D341Med (cell line): ENCODE measurements at places on chromosomes 2 and 18.

DNA sequence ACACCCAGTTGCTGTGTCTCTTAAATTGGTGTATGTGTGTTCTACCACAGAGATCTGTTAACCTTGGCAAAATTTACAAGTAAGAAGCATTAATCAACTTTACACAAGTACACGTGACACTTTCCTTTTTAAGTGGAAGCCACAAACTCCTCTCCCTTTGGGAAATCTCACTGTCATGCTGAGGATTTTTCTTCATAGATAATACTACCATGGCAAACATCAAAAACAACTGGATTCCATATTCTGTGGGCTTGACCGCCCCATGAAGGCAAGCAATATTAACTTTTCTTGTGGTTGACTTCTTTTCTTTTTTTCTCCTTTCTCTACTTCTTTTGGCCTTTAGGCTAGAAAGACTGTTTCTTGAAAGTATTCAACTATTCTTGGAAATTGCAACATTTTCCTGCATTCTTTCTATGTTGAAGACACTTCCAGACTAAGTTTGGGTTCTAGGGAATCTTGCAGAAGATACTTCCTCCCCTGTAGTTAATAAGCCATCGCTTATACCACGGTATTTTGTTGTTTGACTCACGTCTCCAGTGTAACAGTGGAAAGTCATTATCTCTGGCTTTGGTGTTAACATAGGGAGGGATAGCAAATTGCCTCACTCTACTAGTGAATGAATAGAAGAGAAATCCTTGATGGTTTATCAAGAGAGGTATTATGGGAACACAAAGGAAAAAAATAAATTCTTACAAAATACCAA, 79.5 kb downstream of the SLC8A1 start:
- DNase-seq = no peak

- peak; percentile 48 for DNase-seq
Observed at GRCh38 chr2:42984081-42984480, 191.7 kb upstream of the HAAO start.

GRCh38 chr2:203817147-203817546, 50.4 kb upstream of the CTLA4 start:
- no peak for DNase-seq

- DNase-seq = no peak
Observed at GRCh38 chr2:207479198-207479785, 50.5 kb upstream of the CREB1 start.

- DNase-seq = no peak
Observed at GRCh38 chr2:155350783-155351580, 652.5 kb downstream of the KCNJ3 start.

- no peak for DNase-seq
Observed at GRCh38 chr2:24262421-24262970, 87.6 kb downstream of the FAM228A start.

DNA sequence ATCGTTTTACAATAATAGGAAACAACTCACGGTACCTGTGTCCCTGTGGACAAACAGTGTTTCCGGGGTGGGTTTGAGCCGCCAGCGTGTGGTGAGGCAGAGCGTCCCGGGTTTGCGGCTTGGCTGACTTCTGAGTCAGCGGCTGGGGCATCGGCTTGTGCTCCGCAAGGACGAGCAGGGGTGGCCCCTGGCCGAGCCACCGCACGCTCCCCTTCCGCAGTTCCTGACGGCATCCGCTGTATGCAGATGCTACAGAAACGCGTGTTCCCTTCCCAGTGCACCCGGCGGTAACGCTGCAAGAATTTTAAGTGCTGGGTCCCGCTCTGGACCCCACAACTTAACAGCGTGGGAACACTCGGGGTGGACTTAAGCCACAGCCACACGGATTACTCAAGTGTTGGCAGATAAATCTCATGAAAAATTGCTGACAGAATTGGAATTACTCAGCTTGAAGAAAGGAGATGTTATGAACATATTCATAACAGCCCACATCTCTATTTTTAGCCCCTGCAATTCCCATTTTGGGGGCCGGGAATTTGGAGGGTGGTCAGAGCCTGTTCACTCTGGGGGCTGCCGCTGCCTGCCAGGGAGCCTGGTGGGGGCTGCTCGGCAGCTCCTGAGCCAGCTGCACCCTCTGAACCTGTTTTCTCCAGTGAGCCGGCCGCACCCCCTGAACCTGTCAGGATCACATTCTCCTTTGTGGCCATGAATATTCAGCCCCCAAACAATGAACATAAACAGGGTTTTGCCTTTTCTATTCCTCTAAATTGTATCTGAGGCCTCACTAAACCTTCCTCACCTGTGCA, 12.6 kb upstream of the KCNG2 start:
- no peak for DNase-seq

DNA sequence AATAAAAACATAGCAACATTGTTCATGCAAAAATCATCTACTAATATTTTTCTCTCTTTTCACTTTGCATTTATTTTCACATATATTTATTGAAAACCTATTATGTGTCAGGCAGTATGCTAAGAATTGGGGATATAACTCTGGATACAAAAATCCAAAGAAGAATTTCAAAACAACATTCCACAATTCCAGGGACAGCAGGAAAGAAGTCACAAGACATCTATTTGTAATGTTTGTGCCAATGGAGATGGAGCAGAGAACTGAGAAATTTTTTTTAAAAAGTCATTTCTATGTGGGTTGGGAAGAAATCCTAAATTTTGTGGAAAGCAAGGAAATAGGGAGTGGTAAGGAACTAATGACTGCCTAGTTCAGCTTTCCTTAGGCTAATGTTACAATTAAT, 128.6 kb upstream of the TLK1 start:
- no peak for DNase-seq

- DNase-seq = no peak
Observed at GRCh38 chr2:130908832-130909231, 72.1 kb downstream of the ARHGEF4 start.

DNA sequence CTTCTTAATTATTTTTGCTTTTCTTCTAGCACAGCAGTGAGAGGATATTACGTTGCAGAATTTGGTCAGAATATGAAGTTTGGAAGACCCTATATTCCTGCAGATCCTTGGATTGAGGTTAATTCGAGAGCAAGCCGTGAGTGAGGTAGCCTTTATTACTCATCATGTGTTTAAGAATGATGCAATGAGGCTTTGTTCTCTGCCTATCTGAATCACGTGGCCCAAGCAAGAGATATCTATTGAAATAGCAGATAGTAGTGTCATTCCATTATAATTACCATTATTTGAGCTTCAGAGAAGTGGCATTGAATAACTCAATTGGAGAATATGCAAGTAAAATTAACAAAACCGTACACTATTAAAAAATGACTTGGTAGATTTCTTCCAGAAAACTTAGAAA, 641.1 kb downstream of the TMEM182 start:
- DNase-seq = no peak

DNA sequence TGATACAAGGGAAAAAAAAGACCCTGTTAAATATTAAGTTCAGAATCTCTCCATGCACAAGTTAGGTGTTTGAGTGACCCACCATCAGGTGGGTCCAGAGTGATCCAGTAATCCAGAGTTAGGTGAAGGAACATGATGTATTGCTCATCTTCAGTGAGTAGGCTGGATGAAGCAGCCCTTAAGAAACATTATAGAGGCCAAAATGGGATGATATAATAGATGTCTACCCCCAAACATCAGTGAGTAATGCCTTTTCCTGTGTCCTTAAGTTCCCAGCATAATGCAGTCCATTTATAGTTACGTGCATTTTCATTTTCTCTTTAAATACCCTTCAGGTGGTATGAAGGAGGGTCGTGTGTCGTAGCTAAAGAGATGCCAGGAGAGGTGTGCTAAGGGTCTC, 89.6 kb downstream of the MAP4K4 start:
- DNase-seq = no peak

- DNase-seq = no peak
Observed at GRCh38 chr2:39127973-39128372, 7.1 kb upstream of the SOS1 start.

DNA sequence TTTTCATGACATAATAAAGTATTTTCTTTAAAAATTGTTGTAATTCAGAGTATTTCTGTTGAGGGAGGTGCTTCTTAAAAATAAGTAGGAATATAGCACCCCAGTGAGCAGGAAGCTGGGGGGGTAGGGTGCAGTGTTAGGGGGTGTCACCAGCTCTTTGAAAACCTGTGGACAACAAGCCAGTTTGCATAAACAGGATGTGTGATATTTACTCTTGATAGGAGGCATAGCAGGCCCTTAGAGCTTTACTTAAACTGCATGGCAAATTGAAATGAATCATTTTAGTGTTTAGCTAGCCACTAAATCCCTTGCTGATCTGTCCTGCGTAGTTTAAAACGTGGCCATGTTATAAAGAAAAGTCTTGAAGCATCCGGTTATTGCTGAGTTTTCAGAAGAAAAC, 8.4 kb downstream of the TGIF1 start:
- no peak for DNase-seq

DNA sequence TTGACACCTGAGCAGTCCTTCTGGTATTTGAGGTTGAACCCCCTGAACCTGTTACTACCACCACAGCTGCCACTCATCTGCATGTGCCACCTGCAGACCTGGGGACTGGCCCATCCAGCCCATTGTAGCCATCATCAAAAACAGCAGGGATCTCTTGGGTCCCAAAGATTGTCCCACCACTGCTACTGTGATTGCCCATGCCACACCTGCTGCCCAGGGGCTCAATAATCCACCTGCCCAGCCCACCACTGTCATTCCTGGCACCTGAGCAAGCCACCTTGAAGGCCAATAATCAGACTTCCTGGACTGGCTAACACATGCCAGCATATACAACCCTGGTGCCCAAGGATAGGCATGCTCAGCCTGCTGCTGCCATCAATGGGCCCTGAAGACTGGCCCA, 327.6 kb downstream of the CYRIA start:
- no peak for DNase-seq

DNA sequence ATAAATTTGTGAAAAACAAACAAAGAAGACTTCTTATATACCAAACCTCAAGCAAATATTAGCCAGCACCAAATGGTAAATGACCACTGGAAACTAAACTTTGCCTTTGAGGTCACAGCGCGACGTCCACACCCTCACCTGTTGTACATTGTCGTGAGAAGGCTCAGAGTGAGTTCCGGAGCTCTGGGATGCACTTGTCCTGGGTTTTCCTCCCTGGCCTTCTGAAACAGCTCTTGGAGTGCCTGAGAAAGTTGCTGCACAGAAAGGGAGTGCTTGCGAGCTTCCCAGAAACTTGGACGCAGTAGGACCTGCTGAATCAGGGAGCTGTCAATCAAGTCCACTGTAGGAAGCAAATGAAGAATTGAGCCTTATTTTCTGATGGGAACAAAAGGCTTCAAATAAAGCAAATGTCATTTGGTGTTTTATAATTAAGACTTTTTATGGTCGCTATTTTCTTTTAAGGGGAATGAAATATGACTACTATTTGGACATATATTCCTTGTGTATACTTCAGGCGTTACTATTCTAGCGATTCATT, 11.0 kb downstream of the DYTN start:
- DNase-seq = no peak

GRCh38 chr2:72716601-72717000, 109.2 kb downstream of the EXOC6B start:
- no peak for DNase-seq

GRCh38 chr2:12288048-12288447, 428.7 kb upstream of the TRIB2 start:
- no peak for DNase-seq

DNA sequence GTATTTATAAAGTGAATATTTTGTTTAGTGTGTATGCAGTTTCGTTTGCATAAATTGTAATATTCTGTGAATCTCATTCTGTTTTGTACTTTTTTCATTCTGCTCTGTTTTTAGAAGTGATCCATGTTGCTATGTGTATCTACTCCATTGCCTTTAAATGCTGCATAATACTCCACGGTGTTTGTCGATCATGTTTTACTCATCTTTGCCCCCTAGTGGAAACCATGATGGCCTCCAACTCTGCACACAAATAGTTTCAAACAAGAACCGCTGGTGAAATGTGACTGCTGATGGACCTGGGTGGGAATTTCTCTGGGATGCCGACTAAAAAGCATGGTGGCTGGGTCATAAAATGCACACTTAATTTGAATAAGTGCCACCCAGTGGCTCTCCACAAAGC, 32.0 kb upstream of the SKOR2 start:
- peak; percentile 68 for DNase-seq

GRCh38 chr2:141331127-141331526, 799.7 kb downstream of the LRP1B start:
- no peak for DNase-seq

DNA sequence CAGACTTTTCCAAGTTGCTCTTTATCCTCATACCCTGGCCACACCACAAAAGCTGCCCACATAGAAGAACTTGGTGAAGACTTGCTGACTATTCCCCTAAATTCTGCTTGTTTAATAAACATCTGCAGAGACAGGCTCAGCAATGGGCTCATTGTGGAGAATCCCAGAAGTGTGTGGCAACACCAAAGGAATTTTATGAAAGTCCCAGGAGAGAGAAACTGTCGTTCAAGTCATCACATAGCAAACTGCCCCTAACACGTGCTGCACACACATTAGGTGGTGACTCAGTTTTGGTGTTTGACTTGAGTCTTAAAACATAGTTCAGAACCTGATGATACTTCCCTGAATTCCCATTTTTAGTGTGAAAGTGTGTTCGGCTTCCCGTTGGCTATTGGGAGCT, 38.6 kb downstream of the CYP1B1 start:
- no peak for DNase-seq

GRCh38 chr2:126600742-126601141, 55.2 kb upstream of the GYPC start:
- DNase-seq = no peak

DNA sequence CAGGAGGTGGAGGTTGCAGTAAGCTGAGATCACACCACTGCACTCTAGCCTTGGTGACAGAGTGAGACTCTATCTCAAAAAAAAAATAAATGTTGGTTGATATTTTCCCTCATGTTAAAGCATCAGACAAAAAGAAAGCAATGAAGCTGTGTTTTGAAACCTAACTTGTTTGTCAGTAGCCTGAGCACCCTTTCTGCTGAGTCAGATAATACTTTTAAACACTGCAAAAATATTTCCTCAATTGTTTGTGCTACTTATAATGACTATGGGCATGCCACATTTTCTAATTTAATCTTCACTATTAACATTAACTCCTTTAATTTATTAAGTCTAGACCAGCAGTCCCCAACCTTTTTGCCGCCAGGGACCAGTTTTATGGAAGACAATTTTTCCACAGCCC, 236.3 kb upstream of the AGAP1 start:
- DNase-seq = no peak

- DNase-seq = no peak
Observed at GRCh38 chr18:32637226-32637625, 135.6 kb downstream of the KLHL14 start.

DNA sequence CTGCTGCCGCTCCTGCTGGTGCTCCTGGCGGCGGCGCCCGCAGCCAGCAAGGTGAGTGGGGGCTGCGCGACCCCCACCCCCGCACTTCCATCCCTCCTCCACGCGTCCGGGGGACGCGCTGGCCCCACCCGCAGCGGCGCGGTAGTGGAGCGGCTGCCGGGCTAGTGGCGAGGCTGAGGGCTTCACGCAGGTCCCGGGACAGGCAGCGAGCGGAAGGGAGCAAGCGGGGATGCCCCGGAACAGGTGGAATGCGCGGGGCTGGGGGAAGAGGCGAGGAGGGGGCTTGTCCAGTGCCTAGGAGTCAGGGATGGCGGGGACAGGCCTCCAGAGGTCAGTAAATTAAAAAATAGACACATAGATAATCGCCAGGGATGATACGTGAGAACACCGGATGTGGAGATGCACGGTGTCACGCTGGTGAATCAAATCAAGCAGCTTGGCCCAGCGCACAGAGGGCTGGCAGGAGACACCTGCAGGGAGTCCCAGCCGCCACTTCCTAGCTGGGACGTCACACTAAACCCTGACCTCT, 403 bp downstream of the COL4A3 start:
- peak; percentile 44 for DNase-seq
